ENCODE measurements at places on chromosomes 2 and 18.

DNA sequence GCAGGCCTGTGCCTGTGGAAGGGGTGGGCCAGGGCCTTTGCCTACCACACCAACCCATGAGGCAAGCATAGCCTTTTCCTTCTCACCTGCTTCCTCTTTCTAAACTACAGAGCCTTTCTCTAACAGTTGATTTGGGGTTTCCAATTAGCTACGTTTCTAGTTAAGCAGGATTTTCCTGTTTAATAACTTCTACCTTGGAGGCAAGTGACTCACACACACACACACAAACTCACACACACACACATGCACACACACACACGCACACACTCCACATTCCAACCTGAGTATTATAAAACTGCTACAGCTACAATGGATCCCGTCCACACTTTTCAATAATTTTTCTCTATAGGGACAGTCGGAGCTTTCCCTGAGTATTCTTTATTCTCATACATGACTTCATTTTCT is 84.9 kb downstream of the SOX11 start:
- no peak for DNase-seq

GRCh38 chr2:48131539-48132270 is 225.4 kb upstream of the FBXO11 start:
- no peak for DNase-seq

- DNase-seq: no peak
Observed at GRCh38 chr2:240304746-240305161, 130.7 kb upstream of the GPC1 start.

DNA sequence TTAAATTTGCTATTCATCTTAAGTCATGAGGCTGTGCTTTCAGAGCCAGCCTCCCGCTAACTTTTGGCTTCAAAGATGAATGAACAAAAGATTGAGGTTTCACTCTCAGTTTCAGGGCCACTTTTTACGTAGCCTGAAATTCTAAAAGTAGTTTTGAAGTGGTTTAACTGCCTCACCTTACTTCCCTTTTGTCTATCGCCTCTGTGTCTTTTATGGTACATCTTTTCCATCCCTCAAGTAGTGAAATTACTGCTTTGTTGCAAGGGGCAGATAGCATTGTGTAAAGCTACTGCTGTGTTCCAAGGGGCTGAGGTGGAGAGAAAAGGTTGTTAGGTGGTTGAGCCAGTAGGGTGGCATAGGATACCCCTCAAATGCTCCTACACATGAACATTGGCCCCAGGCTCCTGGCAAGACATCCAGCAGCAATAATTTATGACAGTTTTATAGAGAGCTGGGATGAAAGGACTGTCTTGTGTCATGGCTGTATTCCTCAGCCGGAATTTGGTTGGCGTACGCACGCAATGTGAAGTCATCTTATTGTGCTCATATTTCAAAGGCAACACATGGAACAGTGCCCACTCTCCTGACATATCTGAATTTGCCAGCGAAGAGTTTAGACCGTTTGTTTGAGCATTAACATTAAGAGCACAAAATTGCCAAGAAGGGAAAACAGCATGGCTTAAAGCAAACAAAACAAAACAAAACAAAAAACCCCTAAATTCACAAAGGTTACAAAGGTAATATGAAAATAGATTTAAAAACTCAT is 32.2 kb downstream of the QPCT start:
- no peak for DNase-seq

DNA sequence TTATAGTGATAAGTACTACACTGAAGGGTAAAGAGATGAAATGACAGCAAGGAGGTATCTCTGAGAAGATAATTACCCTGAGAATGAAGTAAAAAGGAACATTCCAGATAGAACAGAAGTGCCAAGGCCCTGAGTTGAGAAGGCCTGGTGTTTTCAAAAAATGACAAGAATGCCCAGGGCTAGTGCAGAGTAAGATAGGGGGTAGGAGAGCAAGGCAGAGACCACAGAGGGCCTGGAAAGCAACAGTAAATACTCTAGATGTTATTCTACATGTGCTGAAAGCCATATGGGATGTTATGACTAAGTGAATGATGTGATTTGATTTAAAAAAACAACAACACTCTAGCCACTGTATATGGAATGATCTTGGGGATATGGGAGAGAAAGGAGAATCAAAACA is 52.3 kb downstream of the BAZ2B start:
- DNase-seq: no peak

- DNase-seq: no peak
Observed at GRCh38 chr2:237101118-237101979, 15.7 kb downstream of the COPS8 start.

DNA sequence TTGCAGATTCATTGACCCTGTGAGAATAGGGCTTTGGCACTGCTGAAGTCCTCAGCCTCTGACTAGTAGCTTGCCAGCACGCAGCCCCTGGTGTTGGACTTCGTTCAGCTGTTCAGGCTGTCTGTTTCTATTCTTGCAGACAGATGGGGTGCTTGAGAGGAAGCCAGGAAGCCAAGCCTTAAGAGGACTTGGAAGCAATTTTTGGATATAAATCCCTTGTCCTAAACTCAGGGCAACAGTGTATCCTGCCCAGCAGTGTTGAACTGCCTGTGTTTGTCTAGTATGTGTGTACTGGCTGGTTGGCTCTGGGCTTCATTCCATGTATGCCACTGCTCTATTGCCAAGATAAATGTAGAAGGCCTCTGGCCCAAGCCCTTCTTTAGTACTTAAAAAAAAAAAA is 108.6 kb downstream of the COMMD1 start:
- DNase-seq: no peak

DNA sequence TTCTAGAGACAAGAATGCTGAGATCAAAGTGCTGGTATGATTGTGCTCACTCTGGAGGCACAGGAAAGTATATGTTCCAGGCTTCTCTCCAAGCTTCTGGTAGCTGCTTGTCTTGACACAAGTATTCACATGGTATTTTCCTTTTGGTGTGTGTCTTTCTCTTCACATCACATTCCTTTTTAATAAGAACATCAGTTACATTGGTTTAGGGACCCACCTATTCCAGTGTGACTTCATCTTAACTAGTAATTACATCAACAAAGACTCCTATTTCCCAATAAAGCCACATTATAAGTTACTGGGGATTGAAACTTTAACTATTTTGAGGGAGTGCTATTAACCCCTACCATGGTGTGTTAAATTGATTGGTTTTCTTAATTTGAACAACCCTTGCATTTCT is 119.1 kb downstream of the FSIP2 start:
- DNase-seq: no peak

DNA sequence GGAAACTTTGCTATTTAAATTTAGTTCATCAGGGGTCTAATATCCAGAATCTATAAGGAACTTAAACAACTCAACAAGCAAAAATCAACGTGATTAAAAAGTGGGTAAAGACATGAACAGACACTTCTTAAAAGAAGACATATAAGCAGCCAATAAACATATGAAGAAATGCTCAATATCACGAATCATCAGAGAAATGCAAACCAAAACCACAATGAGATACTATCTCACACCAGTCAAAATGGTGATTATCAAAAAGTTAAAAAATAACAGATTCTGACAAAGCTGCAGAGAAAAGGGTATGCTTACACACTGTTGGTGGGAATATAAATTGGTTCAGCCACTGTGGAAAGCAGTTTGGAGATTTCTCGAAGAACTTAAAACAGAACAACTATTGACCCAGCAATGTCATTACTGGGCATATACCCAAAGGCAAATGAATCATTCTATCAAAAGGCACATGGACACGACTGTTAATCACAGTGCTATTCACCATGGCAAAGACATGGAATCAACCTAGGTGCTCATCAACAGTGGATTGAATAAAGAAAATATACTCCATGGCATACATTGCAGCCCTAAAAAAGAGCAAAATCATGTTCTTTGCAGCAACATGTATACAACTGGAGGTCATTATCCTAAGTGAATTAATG is 189.9 kb downstream of the SLC4A10 start:
- no peak for DNase-seq

DNA sequence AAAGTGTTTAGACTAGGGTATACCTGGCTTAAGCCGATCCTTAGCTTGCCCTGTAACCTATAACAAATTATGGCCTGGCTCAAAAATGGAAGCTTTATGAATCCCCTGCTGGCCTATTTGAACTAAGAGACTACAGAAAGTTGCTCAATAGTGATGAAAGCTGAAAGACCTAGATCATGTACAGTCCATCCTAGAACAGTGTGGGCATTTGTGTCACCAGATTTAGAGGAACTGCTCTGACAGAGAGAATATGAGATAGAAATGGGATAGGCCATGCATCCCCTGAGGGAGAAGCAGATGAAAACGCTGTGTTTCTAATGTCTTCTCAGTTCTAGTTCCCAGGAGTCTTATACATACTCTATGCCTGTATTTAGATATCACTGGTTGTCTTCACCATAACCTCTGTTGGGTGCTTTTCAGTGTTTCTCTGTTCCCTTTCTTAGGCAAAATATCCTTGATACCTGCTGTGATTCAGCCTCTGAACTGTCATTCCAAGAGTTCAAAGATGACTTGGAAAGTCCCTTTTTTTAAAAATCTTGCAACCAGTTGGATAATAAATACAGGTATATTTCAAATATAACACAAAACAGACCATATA is 246.9 kb upstream of the SLC39A10 start:
- no peak for DNase-seq

DNA sequence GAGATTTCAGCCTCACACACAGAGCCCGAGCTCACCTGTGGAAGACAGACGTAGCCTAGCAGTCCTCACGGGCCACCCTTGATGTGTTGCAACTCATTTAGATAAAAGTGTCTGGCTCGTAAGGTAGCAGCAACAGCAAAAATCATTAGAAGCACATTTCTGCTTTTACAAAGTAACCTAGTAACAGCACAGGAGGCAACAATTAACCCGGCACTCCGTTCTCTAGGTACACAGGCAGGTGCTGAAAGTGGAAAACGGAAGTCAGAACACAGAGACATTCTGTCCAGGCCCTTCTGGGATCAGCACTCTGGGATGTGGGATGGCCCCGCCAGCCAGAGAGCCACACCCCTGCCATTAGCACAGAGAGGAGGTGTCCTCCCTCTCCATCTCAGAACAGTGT is 99.3 kb downstream of the KLHL29 start:
- DNase-seq: no peak

DNA sequence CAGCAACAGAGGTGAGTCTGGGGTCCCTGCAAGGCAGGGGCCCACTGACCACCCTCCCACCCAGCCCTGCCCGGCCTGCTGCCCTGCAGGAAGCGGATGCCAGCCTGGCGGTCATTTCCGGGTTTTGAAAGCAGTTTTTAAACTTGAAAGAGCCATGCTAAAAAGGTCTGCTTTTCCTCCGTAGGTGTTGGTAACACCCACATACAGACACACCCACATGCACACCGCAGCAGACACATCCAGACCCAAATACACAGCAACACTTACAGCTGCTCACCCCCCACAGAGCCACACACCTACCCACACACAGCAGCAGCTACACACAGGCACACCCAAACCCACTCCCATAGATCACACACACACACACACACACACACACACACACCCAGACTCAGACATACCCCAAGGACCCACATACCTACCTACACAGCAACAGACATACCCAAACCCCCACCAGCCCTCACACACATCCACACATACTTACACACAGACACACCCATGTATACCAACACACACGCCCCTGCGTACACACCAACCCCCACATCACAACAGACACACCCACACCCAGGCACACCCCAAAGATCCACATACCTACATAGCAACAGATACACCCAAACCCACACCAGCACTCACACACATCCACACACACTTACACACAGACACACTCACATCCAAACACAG is 7.6 kb downstream of the ZFP36L2 start:
- DNase-seq: no peak

GRCh38 chr18:77066689-77067088 is 65.9 kb downstream of the MBP start:
- DNase-seq: no peak

DNA sequence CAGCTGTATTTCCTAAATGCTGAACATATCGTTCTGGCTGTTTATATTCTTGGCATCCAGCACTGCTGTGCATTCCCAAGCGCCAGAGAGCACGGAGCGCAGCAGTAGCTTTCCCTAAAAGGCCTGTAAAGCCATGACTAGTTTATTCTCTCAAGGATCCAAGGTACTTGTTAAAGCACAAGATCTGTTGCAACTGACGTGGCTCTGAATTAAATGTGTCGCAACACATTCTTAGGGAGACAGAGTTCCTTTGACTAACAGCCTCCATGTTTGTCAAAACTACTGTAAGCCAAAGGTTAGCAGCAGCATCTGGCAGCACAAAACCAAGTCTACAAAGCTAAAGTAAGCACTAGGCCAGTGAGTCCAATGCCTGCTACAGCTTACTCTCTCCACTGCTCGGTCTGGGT is 188.6 kb upstream of the FN1 start:
- no peak for DNase-seq

- DNase-seq: no peak
Observed at GRCh38 chr2:127177617-127178263, 42.4 kb downstream of the CYP27C1 start.

GRCh38 chr2:79292958-79293315 is 133.4 kb upstream of the REG3A start:
- no peak for DNase-seq

GRCh38 chr2:100610381-100610831 is 47.6 kb downstream of the PDCL3 start:
- DNase-seq: peak; percentile 63

DNA sequence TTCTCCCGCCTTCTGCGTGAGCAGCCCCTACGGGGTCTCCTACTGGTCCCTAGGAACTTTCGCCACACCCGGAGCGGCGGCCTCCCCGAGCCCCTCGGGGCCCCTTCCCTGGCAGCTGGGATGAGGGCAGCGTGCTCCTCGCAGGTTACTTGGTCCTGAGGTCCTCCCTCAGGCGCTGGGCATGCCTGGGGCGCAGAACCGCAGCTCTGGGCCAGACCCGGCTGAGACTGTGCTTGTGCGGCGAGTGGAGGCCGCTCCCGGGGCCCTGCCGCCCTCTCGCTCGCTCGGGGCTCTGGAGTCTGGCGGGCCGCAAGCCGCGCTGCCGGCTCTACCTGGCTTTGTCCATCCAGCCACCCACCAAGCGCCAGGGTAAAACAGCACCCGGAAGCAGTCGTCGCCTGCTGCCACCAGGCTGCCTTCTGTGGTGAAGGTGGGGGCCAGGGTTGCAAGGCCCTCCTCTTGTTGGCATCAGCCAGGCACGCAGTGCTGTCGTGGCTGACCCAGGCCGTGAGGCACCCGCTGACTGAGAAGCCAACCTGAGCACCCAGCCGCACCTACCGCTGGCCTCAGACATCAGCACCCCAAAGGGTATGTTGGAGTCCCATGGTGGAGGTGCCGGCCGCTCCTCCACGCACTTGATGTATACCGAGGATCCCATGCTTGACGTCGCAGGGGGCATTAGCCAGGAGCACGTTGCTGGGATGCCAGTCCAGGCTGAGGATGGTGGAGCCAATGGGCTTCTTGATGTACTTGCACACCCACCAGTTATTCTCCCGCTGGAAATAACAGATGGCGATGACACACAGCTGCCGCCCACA is 46.1 kb upstream of the PTH2R start:
- no peak for DNase-seq

- DNase-seq: no peak
Observed at GRCh38 chr2:69615078-69615625, 28.4 kb downstream of the AAK1 start.
